Spinal cord (tissue), 10 donors: ENCODE measurements at places on chromosomes 1 and 21.

GRCh38 chr1:157119448-157119847 lies 18.7 kb downstream of the ETV3 start:
- DNase-seq: no peak

- DNase-seq: no peak
Measured at GRCh38 chr1:179583771-179584320, 7.8 kb upstream of the TDRD5 start.

DNA sequence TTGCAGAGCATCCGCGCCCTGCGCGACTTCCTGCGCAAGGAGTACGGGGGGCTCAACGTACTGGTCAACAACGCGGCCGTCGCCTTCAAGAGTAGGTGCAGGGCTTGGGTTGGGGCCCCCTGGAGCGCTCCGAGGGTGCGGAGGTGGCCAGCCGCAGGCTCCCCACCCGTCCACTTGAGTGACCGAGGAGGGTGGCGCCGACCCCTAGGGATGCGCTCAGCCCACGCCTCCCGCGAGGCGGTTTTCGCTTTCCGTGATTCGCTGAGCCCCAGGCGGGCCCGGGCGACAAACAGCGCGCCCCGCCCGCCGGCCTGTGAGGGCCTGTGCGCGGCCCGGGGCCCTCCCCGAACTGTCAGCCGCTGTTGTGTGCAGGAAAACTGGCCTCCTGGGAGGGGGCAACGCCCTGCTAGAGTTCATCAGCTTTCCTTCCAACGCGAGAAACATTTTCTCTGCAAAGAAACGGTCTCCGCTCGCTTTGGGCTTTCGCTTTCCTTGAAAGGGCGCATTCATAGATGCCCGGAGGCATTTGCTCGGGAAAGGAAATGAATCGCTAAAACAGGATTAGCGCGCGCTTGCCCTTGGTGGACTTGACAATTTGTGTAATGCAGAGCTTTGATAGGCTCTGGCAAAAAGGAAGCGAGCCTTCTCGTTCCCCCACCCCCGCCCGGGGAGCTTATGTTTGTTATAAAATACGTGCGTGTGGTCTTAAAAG lies 668 bp downstream of the CBR3 start:
- DNase-seq: peak; percentile 46

DNA sequence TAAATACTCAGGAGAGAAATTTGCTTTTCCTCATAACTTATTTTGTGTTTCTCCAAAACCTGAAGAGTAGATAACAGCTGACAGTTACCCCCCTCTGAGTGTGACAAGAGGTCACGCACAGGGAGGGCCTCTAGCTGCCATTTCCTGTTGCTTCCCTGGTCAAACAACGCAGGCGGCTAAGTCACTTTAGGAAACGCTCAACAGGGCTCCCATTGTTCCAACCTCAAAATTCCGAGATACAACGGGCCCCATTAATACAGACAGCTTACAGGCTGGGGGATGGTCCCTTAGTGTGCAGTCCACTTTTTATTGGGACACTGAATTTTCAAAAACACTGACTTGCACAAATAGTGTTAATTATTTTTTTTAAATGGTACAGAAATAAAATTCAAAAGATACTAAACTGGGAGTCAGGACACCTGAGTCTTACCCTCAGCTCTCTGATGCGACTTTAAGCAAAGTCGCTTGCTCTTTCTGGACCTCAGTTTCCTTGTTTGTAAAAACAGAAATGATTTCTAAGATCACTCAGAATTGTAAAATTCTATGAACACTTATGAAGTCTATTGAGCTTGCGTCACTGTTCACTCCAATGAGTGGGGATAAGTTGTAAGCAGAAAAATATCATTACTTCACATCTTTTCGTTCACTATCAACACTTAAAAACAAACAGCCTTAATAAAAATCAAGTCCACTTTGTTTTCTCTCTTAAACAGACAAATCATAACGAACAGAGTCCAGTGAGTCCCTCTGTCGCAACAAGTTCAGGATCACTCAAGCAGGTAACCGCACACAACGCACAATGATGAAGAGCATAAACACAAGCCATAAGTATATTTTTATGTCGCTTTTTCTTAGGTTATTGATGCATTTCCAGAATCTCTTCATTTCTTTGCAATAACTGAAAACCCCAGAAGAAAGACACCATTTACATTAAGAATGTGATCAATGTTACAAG lies 13.5 kb downstream of the LZIC start:
- DNase-seq: no peak

DNA sequence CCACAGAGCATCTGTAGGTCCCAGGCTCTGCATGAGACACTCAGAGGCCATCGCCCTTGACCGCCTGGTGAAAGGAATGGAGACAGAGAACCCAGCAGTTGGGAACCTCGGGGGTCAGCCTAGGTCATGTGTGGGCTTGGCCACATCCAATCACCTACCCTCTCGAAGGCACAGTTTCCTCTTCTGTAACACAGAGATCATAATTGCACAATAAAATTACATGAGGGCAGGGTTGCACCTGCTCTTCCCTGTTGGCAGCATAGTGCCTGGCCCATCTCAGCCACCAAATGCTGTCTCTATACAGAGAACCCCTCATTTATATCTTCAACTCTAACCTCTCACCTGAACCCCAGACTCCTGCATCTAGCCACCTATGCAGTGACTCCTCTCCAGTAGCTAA lies 418.1 kb upstream of the VAMP3 start:
- DNase-seq: no peak

GRCh38 chr1:42317308-42317707 lies 17.7 kb downstream of the FOXJ3 start:
- no peak for DNase-seq

DNA sequence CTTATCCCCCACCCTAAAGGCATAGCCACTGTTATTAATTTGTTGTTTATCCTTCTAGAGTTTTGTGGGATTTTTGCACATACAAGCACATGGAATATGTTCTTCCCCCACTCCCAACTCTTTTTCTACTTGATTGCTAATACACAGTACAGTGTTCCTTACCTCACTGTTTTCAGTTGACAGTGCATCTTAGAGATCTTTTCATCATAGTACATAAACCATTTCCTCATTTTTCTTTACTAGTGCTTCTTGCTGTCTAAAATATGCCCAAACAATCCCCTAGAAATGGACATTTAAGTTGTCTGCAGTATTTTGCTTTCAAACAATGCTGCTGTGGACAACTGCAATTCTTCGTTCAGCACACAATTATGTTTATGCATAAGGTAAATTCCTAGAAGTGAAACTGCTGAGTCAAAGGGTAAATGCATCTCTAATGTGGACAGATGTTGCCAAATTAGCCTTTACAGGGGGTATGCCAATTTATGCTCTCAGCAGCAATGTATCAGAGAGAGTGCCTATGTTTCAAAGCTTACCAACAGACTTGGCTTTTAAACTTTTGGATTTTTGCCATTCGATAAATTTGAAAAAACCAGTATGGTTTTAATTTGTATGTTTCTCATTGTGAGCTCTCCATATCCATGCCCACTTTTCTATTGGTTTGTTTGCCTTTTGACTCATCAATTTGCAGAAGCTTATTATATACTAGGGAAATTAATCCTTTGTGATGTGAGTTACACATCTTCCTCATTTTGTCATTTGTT lies 132.6 kb downstream of the MRPS6 start:
- DNase-seq: no peak

DNA sequence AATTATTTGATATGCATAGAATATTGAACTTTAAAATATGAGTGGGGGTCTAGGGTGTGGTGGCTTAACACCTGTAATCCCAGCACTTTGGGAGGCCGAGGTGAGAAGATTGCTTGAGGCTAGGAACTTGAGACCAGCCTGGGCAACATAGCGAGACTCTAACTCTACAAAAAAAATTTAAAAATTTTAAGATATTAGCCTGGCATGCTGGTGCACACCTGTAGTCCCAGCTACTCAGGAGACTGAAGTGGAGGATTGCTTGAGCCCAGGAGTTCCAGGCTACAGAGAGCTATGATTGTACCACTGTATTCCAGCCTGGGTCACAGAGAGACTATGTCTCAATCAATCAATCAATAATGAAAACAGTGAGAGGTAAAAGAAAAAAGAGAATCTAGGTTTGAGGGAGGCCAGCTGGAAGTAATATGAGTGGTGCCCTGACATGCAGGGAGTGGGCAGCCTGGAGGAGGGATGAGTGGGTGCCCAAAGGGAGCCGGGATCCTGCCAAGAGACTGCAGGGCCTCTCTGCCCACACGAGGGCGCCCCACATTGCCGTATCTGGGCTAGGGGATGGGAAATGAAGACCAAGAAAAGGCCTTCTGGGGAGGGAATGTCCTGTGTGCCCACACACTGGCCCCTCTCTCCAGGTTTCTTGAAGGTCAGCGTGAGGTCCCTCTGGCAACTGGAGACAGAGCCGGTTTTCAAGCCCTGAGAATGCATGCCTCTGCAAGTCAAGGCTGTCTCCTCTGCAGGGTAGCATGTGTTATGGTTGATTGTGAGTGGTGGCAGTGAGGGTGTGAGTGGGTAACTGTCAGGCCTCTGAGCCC lies 93.9 kb upstream of the PPM1J start:
- DNase-seq: peak; percentile 45

- no peak for DNase-seq
Measured at GRCh38 chr1:183126000-183126366, 60.1 kb upstream of the LAMC2 start.

GRCh38 chr1:194830387-194830786 lies 1644.0 kb upstream of the B3GALT2 start:
- DNase-seq: no peak

GRCh38 chr21:45767071-45768006 lies 123.8 kb downstream of the PCBP3 start:
- no peak for DNase-seq

GRCh38 chr1:39655578-39656268 lies 16.2 kb downstream of the NT5C1A start:
- DNase-seq: no peak

- DNase-seq: no peak
Measured at GRCh38 chr1:248758352-248758751, 2.8 kb upstream of the LYPD8 start.

- DNase-seq: no peak
Measured at GRCh38 chr1:65258106-65258505, 51.2 kb upstream of the DNAJC6 start.

GRCh38 chr1:241611063-241611462 lies 29.1 kb downstream of the CHML start:
- peak; percentile 57 for DNase-seq

DNA sequence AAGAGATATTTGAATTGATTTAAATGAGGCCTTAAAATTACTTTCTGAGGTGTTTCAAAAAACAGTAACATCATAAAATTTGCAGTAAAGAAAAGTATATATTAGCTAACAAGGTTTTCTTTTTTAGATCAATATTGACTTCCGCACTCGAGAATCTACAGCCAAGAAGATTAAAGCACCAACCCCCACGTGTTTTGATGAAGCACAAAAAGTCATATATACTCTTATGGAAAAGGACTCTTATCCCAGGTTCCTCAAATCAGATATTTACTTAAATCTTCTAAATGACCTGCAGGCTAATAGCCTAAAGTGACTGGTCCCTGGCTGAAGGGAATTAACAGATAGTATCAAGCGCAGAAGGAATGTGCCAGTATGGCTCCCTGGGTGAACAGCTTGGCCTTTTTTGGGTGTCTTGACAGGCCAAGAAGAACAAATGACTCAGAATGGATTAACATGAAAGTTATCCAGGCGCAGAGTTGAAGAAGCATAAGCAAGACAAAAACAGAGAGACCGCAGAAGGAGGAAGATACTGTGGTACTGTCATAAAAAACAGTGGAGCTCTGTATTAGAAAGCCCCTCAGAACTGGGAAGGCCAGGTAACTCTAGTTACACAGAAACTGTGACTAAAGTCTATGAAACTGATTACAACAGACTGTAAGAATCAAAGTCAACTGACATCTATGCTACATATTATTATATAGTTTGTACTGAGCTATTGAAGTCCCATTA lies 3.6 kb downstream of the RGS1 start:
- no peak for DNase-seq

DNA sequence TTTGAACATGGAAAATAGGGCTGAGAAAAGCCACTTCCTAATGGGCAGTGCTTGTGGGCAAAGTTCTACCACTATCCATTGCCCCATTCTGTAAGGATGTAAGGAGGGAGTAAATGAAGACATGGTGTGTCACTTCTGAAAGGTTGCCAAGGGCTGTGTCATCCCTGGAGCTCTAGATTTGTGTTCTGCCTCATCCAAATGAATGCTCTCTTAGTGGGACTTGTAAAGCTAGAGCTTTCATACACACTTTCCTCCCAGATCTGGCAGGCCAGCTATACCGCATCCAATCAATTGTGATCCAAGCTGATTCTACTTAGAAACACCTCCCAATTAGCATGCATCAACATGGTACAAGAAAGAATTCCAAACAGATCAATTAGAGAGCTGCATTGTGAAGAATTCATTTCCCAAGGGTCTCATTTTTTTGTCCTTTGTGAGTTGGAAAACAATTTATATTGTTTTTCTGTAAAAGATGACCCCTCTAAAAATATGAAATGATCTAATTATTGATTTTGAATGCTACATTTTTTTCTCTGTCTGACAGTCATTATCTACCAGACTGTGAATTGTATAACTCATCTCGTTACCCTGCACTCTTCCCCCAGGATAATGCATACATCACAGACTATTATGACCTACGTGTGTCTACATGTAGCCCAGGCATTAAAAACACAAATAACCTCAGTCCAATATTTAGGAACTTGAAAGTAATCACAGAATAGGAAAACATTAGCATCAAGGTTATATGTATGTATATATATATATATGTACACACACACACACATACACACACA lies 117.1 kb upstream of the DUSP10 start:
- DNase-seq: no peak

DNA sequence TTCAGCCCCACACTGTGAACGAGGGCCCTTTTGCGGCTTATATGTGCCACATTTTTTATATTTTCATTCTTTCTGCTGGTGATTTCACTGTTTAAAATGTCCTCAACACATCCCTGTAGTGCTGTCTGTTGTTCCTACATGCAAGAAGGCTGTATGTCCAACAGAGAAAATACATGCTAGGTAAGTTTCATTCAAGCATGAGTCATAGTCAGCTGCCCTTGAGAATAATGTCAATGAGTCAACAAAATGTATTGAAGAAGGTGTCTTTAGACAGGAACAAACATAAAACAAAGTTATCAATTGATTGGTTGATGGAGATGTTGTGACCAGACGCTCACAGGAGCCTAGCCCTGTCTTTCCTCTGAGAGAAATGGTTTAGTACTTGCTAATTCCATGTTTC lies 553.4 kb downstream of the PLPP3 start:
- no peak for DNase-seq

DNA sequence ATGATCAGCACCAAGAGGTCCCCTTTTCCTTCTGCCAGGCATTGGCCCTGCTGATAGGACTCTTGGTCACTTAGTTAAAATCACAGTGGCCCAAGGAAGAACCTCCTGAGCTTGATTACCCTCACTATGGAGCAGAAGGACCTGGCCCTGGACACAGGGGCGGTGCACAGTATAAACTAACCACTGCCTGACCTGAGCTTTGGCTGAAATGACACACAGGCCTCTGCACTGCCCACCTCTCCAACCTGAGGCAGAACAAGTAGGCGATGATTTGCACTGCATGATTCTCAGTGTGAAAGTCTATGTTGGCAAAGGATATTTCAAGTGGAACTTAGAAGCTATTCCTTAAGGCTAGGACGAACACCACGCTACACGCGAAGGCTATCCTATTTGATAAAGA lies 48.5 kb downstream of the CAPN2 start:
- DNase-seq: no peak

- DNase-seq: no peak
Measured at GRCh38 chr1:160795951-160796383, at the start of gene LY9. Gene LY9 (plus strand): TSS chr1:160796174. CDS start chr1:160796188, 14 bp downstream.
